ENCODE measurements at places on chromosomes 4 and X. TPM values are rescaled to one million over a fixed set of nuclear protein-coding genes. Genes with fewer than 3 reads are reported as not detected.

- H3K4me1 ChIP-seq = peaks cover 20% of the 10 kb centered on the region
- H3K4me3 ChIP-seq = peak within 1 kb of the TSS; percentile 61
- H3K27ac ChIP-seq = peak within 1 kb of the TSS; percentile 75
- DNase-seq = peak; percentile 76
Observed at GRCh38 chr4:2417765-2418649, at the start of gene ZFYVE28. Gene ZFYVE28, minus strand, starts transcription at chr4:2418645. Its CDS starts 322 bp downstream, at chr4:2418323.

GRCh38 chrX:15913146-15913545 lies 58.5 kb upstream of the AP1S2 start:
- H3K27ac ChIP-seq = no peak overlapping the region
- no peaks in the 10 kb centered on the region for H3K27me3 ChIP-seq
- DNase-seq = no peak

- no peak within 1 kb of the TSS for H3K4me3 ChIP-seq
- no peaks in the 10 kb centered on the region for H3K36me3 ChIP-seq
- no peak within 1 kb of the TSS for H3K27ac ChIP-seq
- no peaks in the 10 kb centered on the region for H3K4me1 ChIP-seq
- no peaks in the 10 kb centered on the region for H3K27me3 ChIP-seq
- DNase-seq = no peak
Observed at GRCh38 chr4:122456231-122457116, at the start of gene IL2. Gene IL2, minus strand, starts transcription at chr4:122456725. Its CDS starts 285 bp downstream, at chr4:122456440.

- H3K36me3 ChIP-seq = no peaks in the 10 kb centered on the region
- H3K27me3 ChIP-seq = no peaks in the 10 kb centered on the region
- H3K27ac ChIP-seq = no peak overlapping the region
- no peaks in the 10 kb centered on the region for H3K4me1 ChIP-seq
- H3K4me3 ChIP-seq = no peak overlapping the region
Observed at GRCh38 chr4:182292612-182293011, 49.4 kb downstream of the TENM3 start.

- no peak overlapping the region for H3K4me3 ChIP-seq
- H3K27ac ChIP-seq = no peak overlapping the region
- peaks cover 3% of the 10 kb centered on the region for H3K4me1 ChIP-seq
- no peaks in the 10 kb centered on the region for H3K27me3 ChIP-seq
- H3K36me3 ChIP-seq = peaks cover 10% of the 10 kb centered on the region
Observed at GRCh38 chrX:155031657-155032056, 5.0 kb downstream of the FUNDC2 start.

DNA sequence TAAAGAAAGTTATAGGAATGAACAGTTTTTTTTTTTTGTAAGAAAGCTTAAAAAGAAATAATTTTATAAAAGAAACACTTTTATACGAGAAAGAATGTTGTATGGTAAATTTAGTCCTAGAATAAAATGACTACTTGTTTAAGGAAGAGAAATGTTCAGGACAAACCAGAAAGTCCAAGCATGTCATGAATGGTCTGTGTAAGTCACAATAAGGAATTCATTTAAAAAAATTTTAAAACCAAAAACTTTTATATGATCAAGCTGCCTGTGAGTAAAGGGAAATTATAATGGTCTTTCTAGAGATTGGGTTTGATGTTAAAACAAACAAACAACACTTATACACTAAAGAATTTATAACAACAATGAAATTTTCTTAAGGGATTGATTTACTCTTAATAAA lies 858.9 kb upstream of the PCDH7 start:
- no peak for DNase-seq
- H3K4me1 ChIP-seq = no peaks in the 10 kb centered on the region
- H3K36me3 ChIP-seq = no peaks in the 10 kb centered on the region
- no peak overlapping the region for H3K4me3 ChIP-seq
- no peak overlapping the region for H3K27ac ChIP-seq
- no peaks in the 10 kb centered on the region for H3K27me3 ChIP-seq

DNA sequence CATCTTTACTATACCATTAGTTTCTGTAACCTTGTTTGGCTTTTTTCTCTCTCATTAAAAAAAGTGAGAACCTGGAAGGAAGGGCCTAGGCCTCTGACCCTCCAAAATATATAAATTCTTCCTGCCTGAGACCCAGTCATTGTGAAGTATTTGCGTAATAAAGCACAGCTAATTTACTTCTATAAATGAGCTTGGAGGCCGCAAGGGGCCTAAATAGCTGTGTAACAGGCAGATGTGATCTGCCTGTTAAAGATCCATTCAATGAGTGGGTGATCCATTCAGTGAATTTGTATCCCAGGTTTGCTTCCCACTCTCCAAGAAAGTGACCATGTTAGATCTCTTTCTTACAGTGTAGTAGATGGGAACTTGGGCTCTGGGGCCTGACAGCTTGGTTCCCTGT lies 595 bp upstream of the PYURF start:
- no peaks in the 10 kb centered on the region for H3K27me3 ChIP-seq
- H3K36me3 ChIP-seq = peaks cover 9% of the 10 kb centered on the region
- peak overlapping the region; percentile 64 for H3K4me3 ChIP-seq
- peaks cover 16% of the 10 kb centered on the region for H3K4me1 ChIP-seq

DNA sequence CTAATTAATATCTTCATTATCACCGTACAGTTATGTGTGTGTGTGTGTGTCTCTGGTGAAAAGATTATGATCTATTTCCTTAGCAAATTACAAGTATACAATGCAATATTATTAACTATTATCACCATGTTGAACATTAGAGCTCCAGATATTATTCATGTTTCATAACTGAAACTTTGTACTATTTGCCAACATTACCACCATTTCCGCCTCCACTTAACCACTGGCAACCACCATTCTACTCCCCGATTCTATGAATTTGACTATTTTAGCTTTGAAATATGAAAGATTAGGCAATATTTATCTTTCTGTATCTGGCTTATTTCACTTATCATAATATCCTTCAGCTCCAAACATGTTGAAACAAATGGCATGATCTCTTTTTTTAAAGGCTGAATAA lies 717.9 kb downstream of the ARAP2 start:
- no peaks in the 10 kb centered on the region for H3K36me3 ChIP-seq
- no peak for DNase-seq
- no peaks in the 10 kb centered on the region for H3K4me1 ChIP-seq
- H3K27ac ChIP-seq = no peak overlapping the region
- H3K27me3 ChIP-seq = no peaks in the 10 kb centered on the region

- H3K4me3 ChIP-seq = no peak overlapping the region
- H3K27ac ChIP-seq = no peak overlapping the region
- peaks cover 69% of the 10 kb centered on the region for H3K36me3 ChIP-seq
- no peaks in the 10 kb centered on the region for H3K27me3 ChIP-seq
- no peaks in the 10 kb centered on the region for H3K4me1 ChIP-seq
Observed at GRCh38 chr4:140628016-140628415, 59.3 kb upstream of the UCP1 start.

DNA sequence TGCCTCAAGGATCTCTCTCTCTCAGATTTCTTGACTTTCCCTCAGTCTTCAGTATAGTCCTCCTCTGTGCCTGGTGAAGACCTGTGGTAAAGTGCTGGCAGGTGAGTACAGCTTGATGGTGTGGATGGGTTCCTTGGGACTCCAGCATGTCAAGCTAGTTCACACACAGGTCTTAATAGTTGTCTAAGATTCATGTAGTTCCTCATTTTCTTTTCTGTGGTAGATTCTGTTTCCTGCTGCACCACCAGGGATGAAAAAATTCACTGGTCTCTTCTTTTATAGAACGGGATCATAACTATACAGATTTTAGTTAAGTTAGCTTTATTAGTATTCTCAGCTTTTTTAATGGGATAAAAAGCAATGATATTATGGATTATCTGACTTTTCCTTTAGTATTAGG lies 32.5 kb upstream of the PAQR3 start:
- no peaks in the 10 kb centered on the region for H3K4me1 ChIP-seq
- no peak overlapping the region for H3K4me3 ChIP-seq
- no peak for DNase-seq
- no peak overlapping the region for H3K27ac ChIP-seq

DNA sequence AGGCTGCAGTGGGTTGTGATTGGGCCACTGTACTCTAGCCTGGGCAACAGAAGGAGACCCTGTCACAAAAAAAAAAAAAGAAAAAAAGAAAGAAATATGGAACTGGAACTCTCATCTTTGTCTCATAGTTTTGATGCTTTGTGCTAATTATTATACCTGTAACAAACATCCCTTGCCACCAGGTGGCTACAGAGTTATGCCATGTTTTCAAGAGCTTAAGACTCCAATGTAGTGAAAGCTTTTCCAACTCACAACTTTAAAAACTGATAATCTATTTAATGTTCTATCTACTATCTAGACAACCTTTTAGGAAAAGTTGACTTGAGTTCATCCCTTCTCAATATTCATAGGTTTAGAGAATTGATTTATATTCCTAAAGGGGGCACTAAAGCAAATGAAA lies 42.4 kb downstream of the HTR2C start:
- H3K4me3 ChIP-seq = no peak overlapping the region
- no peaks in the 10 kb centered on the region for H3K27me3 ChIP-seq
- no peak for DNase-seq
- no peaks in the 10 kb centered on the region for H3K4me1 ChIP-seq

DNA sequence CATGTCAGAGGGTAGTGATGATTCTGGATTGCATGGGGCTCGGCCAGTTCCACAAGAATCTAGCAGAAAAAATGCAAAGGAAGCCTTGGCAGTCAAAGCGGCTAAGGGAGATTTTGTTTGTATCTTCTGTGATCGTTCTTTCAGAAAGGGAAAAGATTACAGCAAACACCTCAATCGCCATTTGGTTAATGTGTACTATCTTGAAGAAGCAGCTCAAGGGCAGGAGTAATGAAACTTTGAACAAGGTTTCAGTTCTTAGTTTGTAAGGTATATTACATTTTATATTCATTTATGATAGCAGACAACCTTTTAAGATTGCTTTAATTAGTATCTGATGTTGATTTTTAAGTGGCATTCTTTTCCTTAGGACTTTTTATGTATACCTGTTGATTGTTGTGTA lies 24.2 kb downstream of the REST start:
- no peak overlapping the region for H3K4me3 ChIP-seq
- peaks cover 28% of the 10 kb centered on the region for H3K36me3 ChIP-seq
- no peak overlapping the region for H3K27ac ChIP-seq

DNA sequence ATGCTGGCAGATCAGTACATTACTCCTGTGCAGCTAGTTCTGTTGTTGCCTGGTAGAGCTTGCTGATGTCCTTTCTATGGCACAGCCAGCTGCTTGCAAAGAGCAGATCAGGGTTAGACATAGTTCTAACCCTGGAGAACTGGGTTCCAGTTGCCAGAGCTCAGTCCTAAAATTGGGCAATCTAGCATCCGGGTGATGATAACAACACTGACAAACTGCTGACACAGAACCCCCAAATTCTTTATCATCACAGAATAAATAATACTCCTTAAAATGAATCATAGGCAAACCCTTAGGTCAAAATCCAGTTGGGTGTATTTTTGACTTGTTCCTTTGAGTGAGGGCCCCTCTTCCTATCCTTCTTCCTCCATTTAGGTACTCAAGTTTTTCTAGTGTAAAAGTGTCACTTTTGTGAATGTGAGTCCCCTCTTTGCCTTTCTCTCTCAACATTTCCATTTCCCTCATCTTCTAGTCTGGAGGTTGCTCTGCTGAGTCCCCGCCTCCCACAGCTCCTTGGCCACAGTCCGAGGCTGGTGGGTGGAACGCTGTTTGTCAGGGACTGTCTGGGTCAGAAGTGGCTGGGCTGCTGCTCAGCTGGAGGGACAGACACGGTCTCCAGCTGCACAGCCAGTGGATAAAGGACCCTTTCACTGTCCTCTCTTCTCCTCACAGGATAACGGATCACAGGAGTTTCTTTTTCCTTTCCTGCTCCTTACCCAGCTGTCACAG lies 93.6 kb upstream of the RASGEF1B start:
- H3K4me3 ChIP-seq = peak overlapping the region; percentile 35
- DNase-seq = peak; percentile 89
- peaks cover 23% of the 10 kb centered on the region for H3K4me1 ChIP-seq
- no peaks in the 10 kb centered on the region for H3K36me3 ChIP-seq
- H3K27ac ChIP-seq = peak overlapping the region; percentile 85
- H3K27me3 ChIP-seq = no peaks in the 10 kb centered on the region

DNA sequence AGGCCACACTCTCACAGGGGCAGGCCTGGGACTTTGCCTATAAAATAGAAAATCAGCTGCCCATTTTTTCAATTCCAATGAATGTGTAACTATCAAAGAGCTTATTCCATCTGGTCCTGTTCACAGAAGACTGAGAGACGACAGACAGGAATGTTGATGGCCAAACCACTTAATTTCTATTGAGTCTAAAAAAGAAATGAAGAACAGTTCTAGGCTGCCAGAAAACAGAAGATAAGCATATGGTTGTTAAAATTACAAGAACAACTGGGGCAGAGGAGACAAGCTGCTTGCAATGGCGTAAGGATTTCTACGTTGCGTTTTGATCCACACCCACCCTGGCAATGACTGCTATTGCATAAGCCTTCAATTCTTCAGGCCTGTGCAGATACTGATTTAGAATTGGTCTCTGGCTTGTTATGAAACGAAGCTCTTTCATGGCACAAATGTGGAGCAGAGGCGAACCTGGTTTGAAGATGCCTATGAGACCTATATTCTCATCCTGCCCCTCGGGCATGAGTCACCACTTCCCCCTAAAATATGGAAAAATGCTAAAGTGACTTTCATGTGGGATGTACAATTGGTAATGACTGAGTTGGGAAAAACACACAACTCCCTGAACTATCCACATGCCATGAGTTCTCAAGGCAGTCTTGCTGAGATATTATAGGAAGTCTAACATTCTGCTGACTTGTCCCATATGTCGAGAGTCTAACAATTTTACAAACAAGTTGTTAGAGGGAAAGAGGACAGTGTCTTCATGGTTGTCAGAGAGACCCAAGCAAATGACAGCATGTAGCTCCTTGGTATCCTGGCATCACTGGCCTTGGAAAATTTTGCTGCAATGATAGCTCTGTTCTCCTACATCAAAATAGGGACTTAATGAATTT lies 37.9 kb upstream of the SORBS2 start:
- DNase-seq = no peak
- H3K36me3 ChIP-seq = no peaks in the 10 kb centered on the region
- no peaks in the 10 kb centered on the region for H3K4me1 ChIP-seq
- H3K27ac ChIP-seq = no peak overlapping the region

GRCh38 chr4:67697860-67698687 lies 2.9 kb downstream of the UBA6 start:
- H3K27ac ChIP-seq = no peak overlapping the region
- H3K27me3 ChIP-seq = no peaks in the 10 kb centered on the region
- H3K4me1 ChIP-seq = peaks cover 5% of the 10 kb centered on the region
- peaks cover 3% of the 10 kb centered on the region for H3K36me3 ChIP-seq
- no peak for DNase-seq

GRCh38 chr4:29805245-29805644 lies 914.9 kb upstream of the PCDH7 start:
- no peaks in the 10 kb centered on the region for H3K4me1 ChIP-seq
- H3K4me3 ChIP-seq = no peak overlapping the region
- H3K36me3 ChIP-seq = no peaks in the 10 kb centered on the region
- H3K27me3 ChIP-seq = no peaks in the 10 kb centered on the region

GRCh38 chrX:136210243-136210642 lies 41.0 kb downstream of the MAP7D3 start:
- H3K4me1 ChIP-seq = peaks cover 7% of the 10 kb centered on the region
- peaks cover 4% of the 10 kb centered on the region for H3K36me3 ChIP-seq
- H3K27ac ChIP-seq = no peak overlapping the region
- no peak overlapping the region for H3K4me3 ChIP-seq

- no peak for DNase-seq
- H3K4me3 ChIP-seq = no peak overlapping the region
- H3K27me3 ChIP-seq = no peaks in the 10 kb centered on the region
- peaks cover 9% of the 10 kb centered on the region for H3K4me1 ChIP-seq
- H3K27ac ChIP-seq = no peak overlapping the region
Observed at GRCh38 chr4:145061318-145061920, 36.6 kb downstream of the ANAPC10 start.

Gene RBM46
- not detected for total RNA-seq

Gene DCK
- total RNA-seq = 16.6 TPM

Gene CXCL3
- total RNA-seq = 9.7 TPM

Gene AR
- 5.3 TPM for total RNA-seq

Gene SHROOM4
- total RNA-seq = 43.5 TPM

Gene TBX22
- not detected for total RNA-seq

Gene MTNR1A
- not detected for total RNA-seq

Gene SPATA18
- total RNA-seq = 17.3 TPM

Gene CPZ
- 6.7 TPM for total RNA-seq

Gene FRMPD4
- total RNA-seq = 0.29 TPM
